Left kidney (tissue), 8 donors: ENCODE measurements at places on chromosomes 7 and 10. TPM values are rescaled to one million over a fixed set of nuclear protein-coding genes. Genes with fewer than 3 reads are reported as not detected.

The VIM gene
- 1,231 TPM for polyA plus RNA-seq

The RBP3 gene
- 0.10 TPM for polyA plus RNA-seq

The CELF2 gene
- polyA plus RNA-seq, result 12.5 TPM

The NACAD gene
- polyA plus RNA-seq, result 8.6 TPM

GRCh38 chr10:89202033-89202425 is 5.1 kb downstream of the CH25H start:
- no peak for DNase-seq

DNA sequence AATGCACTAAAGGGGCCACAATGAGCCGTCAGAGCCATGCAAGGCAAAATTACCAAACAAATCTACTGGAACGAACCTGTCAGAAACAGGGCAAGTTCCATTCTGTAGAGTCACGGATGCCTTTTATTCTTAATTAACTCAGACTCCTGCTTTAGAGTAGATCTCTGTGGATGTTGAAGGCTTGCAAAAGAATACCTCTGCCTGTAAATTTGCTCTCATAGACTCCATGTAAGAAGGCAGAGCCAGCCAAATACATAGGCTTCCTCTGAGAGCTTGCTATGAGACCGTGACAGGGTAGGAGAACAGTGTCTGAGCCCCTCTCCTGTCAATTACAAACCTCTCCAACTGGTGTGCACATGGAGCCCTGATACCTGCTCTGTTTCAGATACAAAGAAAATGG is 787.9 kb upstream of the POM121L12 start:
- DNase-seq, result no peak

GRCh38 chr10:114822444-114823076 is 980 bp downstream of the FHIP2A start:
- DNase-seq, result peak; percentile 50

- DNase-seq, result no peak
Measured at GRCh38 chr7:68587599-68587998, 1010.7 kb upstream of the AUTS2 start.

The APBB1IP gene
- polyA plus RNA-seq, result 1.3 TPM

GRCh38 chr7:5677538-5678294 is 103.7 kb downstream of the RNF216 start:
- no peak for DNase-seq

The PALD1 gene
- 10.1 TPM for polyA plus RNA-seq

- no peak for DNase-seq
Measured at GRCh38 chr7:115349635-115350034, 427.7 kb downstream of the MDFIC start.

GRCh38 chr7:106059556-106059955 is 52.6 kb downstream of the SYPL1 start:
- no peak for DNase-seq

DNA sequence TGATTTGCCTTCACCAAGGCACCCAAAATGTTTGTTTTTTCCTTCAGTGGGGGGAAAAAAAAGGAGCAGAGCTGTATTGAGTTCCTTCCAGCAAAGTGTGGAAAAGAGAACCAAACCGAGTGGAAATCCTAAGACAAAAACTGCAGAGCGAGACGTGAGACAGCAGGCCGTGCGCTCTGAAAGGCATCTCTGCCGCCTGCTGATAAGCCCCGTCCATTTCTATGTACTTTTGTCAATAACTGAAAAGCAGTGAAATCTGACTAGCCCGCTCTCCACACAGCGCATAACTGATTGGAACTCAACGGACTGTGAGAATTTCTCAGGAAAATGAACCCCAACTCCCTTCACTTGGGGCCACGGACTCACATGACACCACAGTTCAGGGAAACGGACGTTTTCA is 83.2 kb downstream of the COBL start:
- no peak for DNase-seq

DNA sequence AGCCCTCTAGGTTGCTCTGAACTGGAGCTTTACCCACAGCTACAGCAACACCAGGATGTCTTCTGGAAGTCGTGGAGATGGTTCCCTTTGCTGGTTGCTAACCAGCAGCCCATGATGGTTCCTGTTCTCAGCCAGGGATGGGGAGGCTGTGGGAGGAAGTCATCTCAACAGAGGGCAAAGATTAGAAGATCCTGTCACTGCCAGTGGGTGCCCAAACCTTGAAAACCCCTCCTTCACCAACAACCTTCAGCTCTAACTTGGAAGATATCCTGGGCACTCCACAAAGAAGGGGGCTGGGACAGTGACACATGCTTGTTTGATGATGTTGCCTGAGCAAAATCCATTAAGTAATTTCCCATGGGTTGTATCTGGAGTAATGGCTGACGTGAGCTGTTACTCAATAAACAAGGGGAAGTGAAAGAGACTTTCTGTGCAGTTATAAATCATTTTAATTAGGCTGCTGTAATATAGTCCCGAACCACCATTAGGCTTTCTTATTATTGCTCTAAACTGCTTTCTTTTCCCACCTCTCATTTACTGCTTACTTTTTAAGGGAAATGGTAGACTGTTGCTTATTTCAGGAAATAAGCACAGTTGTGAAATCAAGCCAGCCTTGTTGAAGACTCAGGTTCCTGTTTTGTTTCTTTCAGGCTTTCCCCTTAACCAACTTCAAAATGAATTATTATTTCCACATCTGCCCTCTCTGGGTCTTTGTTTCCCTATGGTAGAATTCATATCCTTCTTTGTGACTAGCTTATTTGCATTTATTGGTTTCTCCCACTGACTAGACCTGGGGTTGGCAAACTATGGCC is 124.8 kb downstream of the PPP1R17 start:
- DNase-seq, result peak; percentile 30

DNA sequence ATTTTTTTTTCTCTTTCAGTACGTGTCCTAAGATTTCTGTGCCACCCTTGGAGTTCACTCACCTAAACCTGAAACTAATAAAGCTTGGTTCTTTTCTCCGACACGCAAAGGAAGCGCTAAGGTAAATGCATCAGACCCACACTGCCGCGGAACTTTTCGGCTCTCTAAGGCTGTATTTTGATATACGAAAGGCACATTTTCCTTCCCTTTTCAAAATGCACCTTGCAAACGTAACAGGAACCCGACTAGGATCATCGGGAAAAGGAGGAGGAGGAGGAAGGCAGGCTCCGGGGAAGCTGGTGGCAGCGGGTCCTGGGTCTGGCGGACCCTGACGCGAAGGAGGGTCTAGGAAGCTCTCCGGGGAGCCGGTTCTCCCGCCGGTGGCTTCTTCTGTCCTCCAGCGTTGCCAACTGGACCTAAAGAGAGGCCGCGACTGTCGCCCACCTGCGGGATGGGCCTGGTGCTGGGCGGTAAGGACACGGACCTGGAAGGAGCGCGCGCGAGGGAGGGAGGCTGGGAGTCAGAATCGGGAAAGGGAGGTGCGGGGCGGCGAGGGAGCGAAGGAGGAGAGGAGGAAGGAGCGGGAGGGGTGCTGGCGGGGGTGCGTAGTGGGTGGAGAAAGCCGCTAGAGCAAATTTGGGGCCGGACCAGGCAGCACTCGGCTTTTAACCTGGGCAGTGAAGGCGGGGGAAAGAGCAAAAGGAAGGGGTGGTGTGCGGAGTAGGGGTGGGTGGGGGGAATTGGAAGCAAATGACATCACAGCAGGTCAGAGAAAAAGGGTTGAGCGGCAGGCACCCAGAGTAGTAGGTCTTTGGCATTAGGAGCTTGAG is at the start of gene CFTR:
TSS of gene CFTR (plus strand) at position 801 of the 830 bp plus-strand sequence. CDS start 70 bp downstream, outside the sequence.
- DNase-seq, result no peak

DNA sequence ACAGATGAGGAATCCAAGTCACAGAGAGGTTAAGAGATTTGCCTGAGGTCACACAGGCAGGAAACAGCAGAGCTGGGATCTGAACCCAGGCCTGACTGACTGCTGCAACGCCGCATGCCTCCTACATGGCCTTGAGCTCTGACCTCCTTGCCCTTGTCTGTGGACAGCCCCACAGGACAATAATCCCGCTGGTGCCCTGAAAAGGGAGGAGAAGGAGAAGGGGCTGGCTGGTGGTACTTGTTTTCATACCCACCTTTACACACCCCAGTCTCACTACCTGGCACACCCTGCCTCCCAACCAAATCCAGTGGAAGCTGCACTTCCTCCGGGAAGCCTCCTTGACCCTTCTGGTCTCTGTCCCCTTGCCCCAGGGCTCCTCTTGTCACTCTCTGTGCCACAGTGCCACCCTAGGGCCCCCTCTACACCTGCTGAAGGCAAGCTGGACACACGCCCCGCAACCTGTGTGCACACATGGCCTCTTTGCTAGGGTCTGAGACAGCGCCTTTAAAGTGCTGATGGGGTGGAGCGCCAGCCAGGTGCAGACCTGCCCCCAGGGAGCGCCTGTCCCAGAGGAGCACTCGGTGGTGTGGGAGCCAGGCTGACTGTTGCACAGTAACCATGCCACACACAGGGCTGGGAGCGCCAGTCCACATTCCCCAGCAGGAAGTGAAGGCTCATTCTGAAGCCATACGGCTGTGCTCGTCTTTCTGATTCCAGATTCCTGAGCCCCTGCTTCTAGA is 38.6 kb downstream of the ZCCHC24 start:
- no peak for DNase-seq

DNA sequence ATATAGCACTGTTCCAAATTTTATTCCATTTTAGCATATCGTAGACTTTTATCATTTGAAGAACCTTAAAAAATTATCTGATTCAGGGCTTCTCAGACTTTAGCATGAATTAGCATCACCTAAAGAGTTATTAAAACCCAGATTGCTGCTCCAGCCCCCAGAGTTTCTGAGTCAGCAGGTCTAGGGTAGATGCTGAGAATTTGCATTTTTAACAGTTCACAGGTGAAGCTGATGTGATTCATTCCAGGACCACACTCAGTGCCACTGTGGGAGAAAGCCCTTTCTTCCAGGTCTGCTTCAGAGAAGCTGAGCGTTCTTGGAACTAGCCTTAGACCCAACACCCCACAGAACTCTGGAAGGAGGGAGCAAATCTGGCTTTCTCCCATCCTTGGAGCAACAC is 174.1 kb upstream of the YAE1 start:
- no peak for DNase-seq

DNA sequence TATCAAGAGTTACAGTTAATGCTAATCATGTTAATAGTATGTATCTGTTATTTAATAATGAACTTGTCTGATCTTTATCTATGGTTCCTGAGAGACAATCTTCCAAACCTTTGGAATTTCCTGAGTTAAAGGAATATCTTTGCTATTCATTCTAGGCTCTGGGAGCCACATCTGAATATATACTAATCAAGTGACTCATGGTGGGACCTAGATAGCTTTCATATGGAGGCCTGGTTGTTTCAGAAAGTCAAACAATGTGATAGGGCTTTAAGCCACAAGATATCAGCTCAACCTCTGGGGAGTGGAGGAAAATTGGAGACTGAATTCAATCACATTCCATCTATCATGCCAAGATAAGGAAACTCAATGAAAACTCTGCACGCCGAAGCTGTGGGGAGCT is 746.4 kb downstream of the TNS3 start:
- no peak for DNase-seq

DNA sequence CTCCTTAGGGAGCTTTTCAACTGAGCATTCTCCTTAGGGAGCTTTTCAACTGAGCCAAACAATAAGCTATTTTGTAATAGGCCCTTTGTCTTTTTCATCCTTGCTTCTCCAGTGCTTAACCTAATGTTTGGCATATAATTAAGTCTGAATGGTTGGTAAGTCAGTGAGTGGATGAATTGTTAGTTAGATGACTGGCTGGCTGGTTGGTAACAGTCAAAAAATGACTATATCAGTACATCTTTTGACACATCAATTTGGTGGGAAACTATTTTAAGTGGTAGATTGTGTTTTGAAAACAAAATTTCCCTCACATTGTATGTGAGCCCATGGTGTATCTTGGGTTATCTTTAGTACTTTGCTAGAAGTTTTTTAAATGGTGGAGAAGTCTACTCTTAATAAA is 16.4 kb downstream of the ING3 start:
- DNase-seq, result no peak

- DNase-seq, result no peak
Measured at GRCh38 chr7:104998040-104998752, 15.8 kb upstream of the KMT2E start.

The CCDC172 gene
- polyA plus RNA-seq, result not detected

The CNPY1 gene
- not detected for polyA plus RNA-seq

The PPP1R17 gene
- polyA plus RNA-seq, result not detected

DNA sequence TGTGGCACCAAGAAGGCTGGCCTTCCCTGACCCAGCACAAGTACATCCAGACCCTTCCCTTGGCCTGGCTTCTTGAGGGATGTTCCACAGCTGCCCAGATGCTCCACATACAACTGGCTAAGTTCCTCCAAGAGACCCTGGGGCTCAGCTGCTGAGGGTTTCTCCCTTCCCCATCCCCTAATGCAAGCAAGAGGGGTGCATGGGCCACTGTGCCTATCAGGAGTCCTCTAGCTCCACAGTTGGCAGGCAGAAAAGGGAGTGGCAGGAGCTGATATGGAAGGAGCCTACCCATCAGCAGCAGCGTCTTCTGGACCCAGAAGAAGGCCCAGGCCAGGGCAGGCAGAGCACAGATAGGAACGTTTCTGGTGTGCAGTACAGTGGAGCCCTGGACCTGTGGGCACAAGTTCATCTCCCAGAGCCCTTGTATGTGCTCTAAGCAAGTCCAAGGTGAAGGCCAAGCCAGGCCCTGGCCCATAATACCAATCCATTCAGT is 26.2 kb downstream of the VSIR start:
- DNase-seq, result no peak

The IDI2 gene
- polyA plus RNA-seq, result not detected

DNA sequence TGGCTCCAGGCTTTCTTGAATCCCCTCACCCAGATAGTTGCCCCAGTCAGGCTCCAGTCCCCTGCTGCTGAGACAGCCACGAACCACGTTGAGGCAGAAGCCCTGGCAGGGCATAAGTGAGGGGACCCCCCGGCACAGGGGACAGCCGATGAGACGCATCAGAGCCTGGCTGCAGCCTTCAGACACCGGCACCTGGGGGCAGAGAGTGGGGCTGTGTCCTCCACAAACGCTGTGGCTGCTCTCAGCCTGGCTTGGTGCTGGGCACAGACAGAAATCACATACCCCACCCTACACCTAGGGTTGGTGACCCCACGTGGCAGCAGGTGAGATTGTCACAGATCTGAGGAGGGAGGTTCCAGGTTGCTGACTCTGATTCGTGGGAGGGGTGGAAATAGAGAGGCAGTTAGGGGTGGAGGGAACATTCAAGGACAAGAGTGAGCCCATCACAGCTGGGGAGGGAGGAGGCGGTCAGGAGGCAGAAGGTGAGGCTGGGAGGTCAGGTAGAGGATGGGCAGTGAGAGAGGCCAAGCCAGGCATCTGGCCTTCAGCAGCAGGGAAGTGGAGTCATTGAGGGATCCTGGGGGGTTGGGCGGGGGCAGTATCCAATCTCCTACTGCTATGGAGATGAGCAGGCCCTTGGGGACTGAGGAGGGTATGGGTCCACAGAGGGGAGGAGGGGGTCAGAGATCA is 3.2 kb downstream of the GPC2 start:
- DNase-seq, result no peak

The TPST1 gene
- 42.4 TPM for polyA plus RNA-seq

The PRDX3 gene
- 305 TPM for polyA plus RNA-seq

GRCh38 chr10:58608826-58609531 is 96.3 kb downstream of the BICC1 start:
- no peak for DNase-seq
